ENCODE measurements at places on chromosomes 1 and 21.

GRCh38 chr1:197439708-197440280 lies 171.7 kb downstream of the CRB1 start:
- DNase-seq: no peak

DNA sequence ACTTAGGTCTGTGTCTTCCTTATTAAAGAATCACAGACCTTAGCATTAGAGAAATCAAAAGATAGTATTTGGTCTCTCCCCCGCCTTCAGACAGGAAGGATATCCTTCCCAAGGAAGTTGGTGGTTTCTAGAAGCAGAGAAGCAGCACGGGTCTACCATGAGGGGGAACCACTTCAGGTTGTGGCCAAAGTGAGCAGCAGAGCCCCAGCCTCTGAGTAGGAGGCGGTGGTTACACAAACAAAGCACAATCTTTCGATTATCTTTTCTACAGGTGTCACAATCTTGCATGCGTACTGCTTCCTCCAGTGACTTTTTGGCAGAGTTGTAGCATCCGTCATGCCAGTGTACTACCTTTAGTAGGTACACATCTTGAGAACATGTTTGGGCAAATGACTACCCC lies 8.8 kb downstream of the PGLYRP4 start:
- no peak for DNase-seq

DNA sequence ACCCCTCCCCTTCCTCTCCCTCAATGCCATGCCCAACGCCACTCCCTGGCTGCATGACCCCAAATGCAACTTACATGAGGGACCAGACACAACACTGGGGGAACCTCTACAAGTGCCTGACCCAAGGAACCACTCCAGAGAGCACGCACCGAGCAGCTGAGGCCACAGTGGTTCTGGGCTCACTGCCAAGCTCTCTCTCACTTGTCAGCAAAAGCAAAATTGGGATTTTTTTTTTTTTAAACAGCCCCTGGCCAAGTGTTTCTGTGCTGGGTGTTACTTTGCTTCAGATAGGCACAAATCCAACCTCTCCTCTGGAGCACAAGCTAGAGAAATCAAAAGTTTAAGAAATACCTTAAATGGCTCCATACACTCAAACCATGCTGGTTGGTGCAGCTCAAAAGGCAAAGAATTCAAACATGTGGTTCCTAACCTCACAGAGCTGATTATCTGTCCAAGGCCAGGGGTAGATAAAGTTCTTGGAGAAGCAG lies 363.0 kb downstream of the SETD4 start:
- DNase-seq: no peak

GRCh38 chr1:179007233-179007632 lies 18.5 kb upstream of the FAM20B start:
- no peak for DNase-seq

GRCh38 chr1:19043579-19044443 lies 87.3 kb upstream of the IFFO2 start:
- no peak for DNase-seq

- DNase-seq: no peak
Measured at GRCh38 chr1:32142446-32143301, 34.8 kb downstream of the KPNA6 start.

DNA sequence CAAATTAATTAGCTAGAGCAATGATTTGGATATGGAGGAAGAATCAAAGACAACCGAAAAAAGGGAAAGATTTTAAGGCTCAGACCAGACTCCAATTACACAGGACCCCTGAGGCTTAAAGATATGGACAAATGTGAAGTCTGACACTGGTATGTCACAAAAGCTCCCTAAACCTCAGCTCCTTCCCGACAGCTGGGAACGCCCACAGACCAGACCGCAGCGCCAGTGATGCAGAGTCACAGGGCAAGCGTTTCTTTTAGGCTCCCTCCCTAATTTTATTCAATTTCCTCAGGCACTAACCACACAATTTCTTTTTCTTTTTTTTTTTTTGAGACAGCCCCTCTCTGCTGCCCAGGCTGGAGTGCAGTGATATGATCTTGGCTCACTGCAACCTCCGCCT lies 40.2 kb downstream of the NID1 start:
- no peak for DNase-seq

- no peak for DNase-seq
Measured at GRCh38 chr1:32825181-32825580, 7.7 kb downstream of the S100PBP start.

- DNase-seq: no peak
Measured at GRCh38 chr1:230509281-230509977, 83.3 kb upstream of the PGBD5 start.

DNA sequence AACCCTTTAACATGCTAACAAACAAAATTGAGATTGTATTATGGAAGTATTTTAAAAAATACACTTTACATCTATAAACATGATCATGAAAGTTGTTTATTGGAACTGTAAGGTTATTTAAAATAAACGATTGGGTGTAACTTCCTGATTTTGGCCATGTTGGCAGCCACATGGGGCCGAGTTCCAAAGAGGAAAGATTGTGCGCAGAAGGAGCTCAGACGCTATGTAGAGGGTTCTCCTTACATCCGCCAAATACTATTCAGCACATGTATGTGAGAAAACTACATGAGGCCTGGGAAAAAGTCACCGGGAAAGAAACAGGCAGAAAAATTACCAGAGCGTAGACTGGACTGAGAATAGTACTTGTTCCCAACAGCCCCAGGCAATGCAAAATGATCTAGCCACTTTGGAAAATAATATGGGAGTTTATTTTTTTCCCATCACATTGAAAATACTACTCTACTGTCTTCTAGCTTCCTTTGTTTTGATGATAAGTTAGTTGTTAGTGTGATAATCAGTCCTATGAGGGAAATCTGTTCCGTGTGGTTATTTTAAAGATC lies 35.7 kb upstream of the B3GALT2 start:
- DNase-seq: no peak

- no peak for DNase-seq
Measured at GRCh38 chr1:31677949-31678348, 25.9 kb downstream of the COL16A1 start.

DNA sequence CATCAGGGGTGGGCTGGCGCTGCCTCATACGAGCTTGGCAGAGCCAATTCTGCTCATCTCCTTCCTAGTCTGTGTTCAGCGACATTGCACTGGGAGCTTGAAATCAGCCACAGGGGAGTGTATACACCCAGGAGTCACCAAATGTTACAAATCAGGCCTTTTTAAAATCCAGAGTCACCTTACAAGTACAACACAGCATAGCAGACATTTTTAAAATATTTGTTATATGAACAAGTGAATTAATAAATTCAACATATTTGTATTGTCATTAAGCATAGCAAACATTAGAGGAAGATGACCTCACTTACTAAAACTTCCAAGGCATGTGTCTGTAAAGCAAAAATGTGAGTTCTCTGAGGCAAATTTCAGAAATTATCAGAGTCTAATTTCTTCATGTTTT lies 210.0 kb downstream of the HLX start:
- no peak for DNase-seq

DNA sequence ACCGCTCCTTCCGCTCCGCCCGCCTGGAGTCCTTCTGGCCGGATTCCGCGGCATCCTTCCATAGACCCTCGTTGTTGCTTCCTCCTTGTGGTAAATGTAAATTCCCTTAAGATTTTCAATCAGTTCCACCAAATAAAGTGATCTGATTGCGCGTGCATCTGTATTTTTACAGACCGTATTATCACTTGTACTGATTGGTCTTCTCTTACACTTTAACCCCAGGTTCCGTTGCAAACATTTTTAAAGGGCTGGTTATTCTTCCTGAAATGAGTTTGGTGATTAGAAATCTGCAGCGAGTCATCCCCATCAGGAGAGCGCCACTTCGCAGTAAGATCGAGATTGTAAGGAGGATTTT lies 483 bp downstream of the YBEY start:
- DNase-seq: no peak

DNA sequence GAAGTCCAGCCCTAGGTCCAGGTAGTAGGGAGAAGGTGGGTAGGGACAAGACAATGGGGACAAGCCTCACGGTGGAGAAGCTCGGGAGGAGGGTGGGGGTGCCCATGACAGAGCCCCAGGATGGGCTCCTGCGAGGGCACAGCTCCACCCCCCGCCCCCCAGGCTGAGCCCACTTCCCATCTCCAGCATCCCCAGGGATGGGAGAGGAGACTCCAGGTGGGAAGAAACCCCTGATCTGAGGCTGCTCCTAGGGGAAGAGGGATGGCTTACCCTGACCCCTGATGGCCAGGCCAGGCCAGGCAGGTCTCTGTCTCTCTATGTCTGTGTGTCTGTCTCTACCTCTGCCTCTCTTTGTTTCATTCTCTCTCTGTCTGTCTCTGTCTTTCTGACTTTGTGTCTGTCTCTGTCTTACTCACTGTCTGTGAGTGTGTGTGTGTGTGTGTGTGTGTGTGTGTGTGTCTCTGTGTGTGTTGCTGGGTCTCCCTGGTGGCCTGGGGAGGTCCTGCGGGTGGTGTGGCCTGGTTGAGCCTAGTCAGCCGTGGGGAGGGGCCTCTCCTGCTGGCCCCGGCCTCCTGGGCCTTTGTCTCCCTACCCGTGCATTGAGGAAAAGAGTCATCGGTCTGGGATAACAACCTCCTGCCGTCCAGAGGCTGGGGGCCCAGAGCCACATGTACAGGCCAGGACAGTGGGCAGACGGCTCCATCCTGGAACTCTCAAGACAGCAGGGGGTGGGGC lies 45.7 kb downstream of the WNT9A start:
- DNase-seq: no peak

- DNase-seq: no peak
Measured at GRCh38 chr1:14513111-14513510, 85.4 kb upstream of the KAZN start.

- no peak for DNase-seq
Measured at GRCh38 chr1:184078564-184079249, 27.2 kb downstream of the TSEN15 start.

Measured in GM19239 (cell line).